NCI-H2107 (cell line): ENCODE measurements at places on chromosomes 7 and 10.

- no peak for DNase-seq
Observed at GRCh38 chr7:99124236-99124635, 19.7 kb downstream of the SMURF1 start.

DNA sequence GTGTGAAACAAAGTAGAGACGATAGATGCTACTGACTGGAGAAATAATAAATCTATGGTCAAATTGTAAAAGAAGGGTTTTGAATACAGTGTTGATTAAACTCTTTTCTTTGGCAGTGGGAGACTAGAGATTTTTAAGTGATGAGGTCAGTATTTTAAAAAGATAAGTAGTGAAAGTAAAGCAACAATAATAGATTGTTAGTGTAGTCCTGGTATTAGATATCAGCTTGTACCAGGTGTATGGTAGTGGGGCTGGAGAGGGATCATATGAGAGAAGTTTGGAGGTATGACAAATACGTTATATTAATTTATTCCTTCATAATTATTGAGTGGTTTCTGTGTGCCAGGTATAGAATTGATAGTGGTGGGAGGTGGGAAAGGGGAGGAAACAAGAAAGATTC is 25.2 kb downstream of the PHTF2 start:
- no peak for DNase-seq

DNA sequence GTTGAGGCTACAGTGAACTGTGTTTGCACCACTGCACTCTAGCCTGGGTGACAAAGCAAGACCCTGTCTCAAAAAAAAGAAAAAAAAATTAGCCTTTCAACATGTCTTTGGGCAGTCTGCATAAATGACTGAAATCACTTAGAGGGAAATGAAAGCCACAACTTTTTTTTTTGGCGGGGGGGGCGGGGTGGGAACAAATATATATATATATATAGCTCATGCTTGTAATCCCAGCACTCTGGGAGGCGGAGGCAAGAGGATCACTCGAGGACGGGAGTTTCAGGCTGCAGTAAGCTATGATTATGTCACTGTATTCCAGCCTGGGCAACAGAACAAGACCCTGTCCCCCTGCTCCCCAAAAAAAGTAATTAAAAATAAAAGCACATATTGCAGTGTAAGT is 23.4 kb upstream of the MICU1 start:
- no peak for DNase-seq

- DNase-seq = peak; percentile 52
Observed at GRCh38 chr7:67267914-67268313, 271.3 kb downstream of the TYW1 start.

DNA sequence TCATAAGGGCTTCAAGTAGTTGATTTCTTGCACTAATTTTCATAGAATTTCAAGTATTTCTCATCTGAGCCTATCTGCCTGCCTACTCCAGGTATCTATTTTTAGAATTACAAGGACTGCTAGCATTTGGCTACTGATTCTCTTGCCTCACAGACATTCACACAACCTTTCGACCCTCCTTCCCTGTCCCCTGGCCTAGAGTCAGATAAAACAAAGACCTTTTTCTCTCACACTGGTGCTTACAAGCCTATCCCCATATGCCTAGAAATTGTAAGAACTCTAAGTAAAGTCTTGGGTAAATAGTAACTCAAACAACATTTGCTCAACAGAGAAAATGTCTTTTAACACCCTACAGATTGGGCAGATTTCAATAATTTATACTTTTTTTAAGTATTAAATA is 6.3 kb downstream of the GPAM start:
- DNase-seq = no peak

GRCh38 chr10:110260746-110261477 is 43.8 kb downstream of the SMNDC1 start:
- no peak for DNase-seq

DNA sequence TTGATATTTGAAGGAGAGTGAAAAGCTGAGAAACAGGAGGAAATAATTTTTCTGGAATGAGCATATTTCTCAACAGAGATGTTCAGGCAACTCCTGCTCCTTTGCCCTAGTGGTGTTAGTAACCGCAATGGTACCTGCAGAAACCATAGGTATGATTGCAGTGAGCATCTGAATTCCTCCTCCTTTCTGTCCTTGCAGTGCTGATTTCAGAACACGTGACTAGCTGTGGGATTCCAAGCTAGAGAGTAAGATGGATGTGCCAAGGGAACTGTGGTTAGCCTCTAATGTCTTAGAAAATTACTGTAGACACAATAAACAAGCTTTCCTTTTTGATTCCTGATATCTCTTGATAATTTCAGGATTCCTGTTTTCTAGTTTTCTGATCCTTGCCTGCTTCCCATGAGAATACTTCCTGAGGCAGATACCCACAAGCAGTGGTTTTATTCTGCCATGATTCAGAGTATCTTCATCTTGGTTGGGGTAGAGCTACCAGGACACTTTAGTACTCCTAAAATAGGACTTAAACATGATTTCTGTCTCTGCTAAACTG is 27.5 kb downstream of the LRGUK start:
- DNase-seq = no peak

- DNase-seq = no peak
Observed at GRCh38 chr10:109979215-109979614, 28.6 kb upstream of the ADD3 start.

GRCh38 chr7:153887749-153888569 is 164.2 kb upstream of the DPP6 start:
- no peak for DNase-seq

DNA sequence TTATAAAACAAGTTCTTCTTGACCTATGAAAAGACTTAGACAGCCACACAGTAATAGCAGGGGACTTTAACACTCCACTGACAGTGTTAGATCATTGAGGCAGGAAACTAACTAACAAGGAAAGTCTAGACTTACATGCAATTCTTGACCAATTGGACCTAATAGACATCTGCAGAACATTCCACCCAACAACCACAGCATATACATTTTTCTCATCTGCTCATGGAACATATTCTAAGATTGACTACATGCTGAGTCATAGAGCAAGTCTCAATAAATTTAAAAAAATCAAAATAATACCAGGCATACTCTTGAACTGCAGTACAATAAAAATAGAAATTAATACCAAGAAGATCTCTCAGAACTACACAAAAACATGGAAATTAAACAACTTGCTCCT is 219.5 kb upstream of the HPS1 start:
- DNase-seq = no peak

GRCh38 chr7:5709347-5709950 is 72.0 kb downstream of the RNF216 start:
- no peak for DNase-seq

GRCh38 chr10:132113766-132114365 is 48.1 kb downstream of the JAKMIP3 start:
- DNase-seq = no peak

GRCh38 chr10:130901311-130902165 is 410.0 kb downstream of the TCERG1L start:
- DNase-seq = no peak

DNA sequence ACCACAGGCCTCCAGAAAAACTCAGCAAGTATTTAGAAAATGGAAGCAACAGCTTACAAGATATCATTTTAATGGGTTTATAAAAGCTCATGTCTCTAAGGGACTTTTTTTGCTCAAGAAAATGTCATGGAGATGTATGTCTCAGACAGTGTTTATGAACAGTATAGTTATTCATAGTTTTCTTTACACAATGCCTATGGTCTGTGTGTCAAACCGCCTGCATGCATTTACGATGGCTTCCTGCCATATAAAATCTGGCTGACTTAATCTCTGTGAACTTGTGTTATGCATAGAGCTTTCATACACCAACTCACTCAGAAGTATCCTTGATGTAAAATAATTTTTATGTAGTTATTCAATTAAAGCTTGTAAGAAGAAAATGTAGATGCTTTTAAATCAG is 1314.2 kb upstream of the LRRTM3 start:
- DNase-seq = no peak

GRCh38 chr7:44978511-44979366 is at the start of gene MYO1G:
TSS of gene MYO1G (minus strand) at chr7:44979015. CDS start at chr7:44978961, 54 bp downstream.
- no peak for DNase-seq

- DNase-seq = no peak
Observed at GRCh38 chr7:81079746-81080145, 160.9 kb upstream of the SEMA3C start.

GRCh38 chr10:120945801-120946302 is 94.7 kb downstream of the WDR11 start:
- no peak for DNase-seq

DNA sequence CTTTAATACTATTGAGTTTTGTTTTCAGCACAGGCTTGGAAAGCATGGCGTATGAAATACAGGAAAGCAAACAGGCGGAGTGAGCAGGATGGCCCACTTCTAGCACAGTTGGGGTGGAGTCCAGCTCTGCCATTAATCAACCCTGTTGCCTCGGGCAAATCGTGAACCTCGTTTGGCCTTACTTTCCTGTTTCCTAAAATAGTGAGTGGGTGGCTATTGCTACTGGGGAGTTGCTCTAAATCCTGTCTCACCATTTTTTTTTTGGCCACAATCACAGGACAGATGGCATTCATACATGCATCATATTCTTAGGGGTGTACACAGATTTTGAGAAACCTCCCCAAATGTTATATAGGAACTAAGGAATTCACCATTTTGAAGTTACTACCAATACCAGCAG is 157.8 kb downstream of the ANLN start:
- no peak for DNase-seq

DNA sequence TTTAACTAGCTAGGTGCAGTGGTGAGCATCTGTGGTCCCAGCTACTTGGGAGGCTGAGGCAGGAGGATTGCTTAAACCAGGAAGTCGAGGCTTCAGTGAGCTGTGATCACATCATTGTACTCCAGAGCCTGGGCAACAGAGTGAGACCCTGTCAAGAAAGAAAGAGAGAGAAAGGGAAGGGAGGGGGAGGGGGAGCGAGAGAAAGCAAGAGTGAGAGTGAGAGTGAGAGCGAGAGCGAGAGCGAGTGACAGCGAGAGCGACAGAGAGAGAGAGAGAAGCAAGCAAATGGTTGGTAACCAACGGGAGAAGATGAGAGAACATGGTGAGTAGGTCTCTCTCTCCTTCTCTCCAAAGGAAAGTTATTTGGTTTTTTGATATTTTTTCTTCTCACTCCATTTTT is 69.8 kb upstream of the DGKI start:
- DNase-seq = no peak

DNA sequence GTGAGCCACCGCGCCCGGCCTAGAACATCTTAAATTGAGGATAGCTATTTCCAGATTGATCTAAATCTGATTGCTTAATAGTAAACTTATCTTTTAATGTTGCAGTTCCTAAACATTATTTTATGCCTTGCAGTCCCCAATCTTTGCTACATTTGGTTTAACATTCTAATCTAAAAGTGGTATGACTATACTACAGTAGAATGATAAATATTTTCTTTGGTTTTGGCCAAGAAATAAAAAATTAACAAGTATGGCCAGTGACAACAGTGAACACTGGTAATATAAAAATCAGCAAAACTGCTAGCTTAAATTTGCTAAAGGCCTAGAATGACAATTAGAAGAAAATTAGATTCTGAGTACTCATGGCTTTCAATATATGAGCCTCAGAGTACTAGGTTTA is 73.5 kb downstream of the CDK6 start:
- no peak for DNase-seq

DNA sequence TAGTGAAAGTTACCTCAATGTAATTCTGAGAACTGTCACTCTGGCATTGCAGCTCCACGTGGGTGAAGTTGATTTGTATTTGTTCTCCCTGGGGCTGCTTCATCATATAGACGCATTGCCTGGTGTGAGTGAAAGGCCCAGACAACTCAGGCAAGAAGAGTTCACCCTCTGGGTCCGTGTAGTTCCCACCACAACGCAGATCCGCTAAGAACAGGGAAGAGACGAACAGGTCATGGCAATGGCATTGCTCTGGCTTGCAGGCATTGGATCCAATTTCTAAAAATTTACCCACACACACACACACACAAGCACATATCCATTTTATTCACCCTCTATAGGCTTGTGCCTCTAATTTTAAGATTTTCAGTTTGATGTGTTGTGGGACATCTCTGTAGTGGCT is 45.4 kb downstream of the CUBN start:
- DNase-seq = no peak

DNA sequence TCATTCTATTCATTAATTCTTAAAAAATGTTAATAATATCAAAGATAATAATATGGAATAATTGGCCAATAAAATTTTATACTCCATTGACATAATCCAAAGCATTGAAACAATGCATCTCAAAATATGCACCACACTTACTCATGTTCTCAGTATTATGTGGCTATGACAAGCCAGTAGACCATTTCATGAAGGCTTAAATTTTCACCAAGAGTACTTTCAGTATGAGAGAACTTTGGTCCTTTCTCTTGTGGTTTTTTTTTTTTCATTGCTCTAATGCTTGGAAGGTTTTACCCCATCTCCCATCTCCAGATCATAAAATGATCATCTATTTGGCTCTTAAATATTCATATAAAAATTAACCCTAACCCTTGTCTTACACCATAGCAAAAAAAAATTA is 45.5 kb upstream of the TMEM140 start:
- no peak for DNase-seq

GRCh38 chr10:48656914-48657305 is 27.8 kb upstream of the WDFY4 start:
- no peak for DNase-seq

DNA sequence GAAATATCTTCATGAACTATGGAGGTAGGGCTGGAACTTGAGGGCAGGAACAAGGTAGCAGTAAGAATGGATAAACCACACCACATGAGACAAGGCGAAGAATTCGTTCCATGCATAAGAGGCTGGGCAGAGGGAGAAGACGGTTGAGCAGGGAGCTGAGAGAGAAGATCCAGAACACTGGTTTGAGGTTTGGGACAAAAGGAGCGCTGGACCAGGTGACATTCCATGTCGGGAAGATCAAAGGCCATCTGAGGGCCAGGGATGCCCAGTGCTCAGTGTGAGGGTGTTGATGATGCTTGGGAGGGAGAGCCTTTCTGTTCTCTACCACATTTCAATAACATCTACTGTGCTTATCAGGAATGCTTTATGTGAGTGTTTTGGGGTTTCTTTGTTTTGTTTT is 52.8 kb downstream of the WIPF3 start:
- no peak for DNase-seq

GRCh38 chr7:92988941-92989545 is 128.7 kb downstream of the SAMD9 start:
- DNase-seq = no peak

GRCh38 chr10:127175357-127176110 is 20.9 kb downstream of the INSYN2A start:
- DNase-seq = no peak

GRCh38 chr7:22267930-22268615 is 88.9 kb downstream of the RAPGEF5 start:
- DNase-seq = no peak

DNA sequence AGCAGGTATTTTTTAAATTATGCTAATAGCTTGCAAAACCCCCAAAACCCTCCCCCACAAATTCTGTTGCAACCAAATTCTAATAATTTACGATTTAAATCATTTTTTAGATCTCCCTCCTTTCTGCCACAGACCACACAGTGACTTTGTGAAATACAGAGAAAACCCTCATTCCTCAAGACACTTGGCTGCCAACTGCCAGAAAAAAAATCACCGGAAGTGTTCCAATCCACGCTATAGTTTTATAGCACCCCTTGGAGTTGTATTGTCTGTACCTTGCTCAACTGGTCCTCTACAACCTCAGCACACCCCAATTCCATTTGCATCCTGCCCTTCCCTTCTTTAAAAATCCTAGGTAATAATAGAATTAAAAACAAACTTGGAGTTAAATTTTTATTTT is 560.1 kb downstream of the PARD3 start:
- DNase-seq = no peak

- DNase-seq = no peak
Observed at GRCh38 chr7:131564640-131565039, 8.2 kb upstream of the PODXL start.

GRCh38 chr10:98006266-98006665 is 24.2 kb downstream of the CRTAC1 start:
- no peak for DNase-seq

GRCh38 chr7:51430480-51431086 is 114.0 kb upstream of the COBL start:
- peak; percentile 65 for DNase-seq
